ENCODE measurements at places on chromosomes 13 and 19. TPM values are rescaled to one million over a fixed set of nuclear protein-coding genes. Genes with fewer than 3 reads are reported as not detected.

GRCh38 chr13:23558675-23559536 is 11.3 kb upstream of the TNFRSF19 start:
- no peak for DNase-seq

DNA sequence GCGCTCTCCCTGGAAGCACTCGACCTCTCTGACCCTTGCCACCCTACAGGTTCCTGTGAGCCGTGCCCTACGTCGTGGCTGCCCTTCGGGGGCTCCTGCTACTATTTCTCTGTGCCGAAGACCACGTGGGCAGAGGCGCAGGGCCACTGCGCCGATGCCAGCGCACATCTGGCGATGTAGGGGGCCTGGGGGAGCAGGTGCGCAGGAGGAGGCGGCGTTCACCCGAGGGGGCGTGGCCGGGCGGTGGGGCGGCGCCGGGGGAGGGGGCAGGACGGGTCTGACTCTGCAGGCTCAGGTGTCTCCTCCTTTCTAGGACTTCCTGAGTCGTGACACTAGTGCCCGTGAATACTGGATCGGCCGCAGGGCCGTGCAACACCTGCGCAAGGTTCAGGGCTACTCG is 26.4 kb downstream of the CLEC4M start:
- DNase-seq, result no peak

PIK3R2 gene
- 14.8 TPM for total RNA-seq

ERICH6B gene
- total RNA-seq, result not detected

KANK3 gene
- 7.2 TPM for total RNA-seq

SELENOV gene
- not detected for total RNA-seq

DNA sequence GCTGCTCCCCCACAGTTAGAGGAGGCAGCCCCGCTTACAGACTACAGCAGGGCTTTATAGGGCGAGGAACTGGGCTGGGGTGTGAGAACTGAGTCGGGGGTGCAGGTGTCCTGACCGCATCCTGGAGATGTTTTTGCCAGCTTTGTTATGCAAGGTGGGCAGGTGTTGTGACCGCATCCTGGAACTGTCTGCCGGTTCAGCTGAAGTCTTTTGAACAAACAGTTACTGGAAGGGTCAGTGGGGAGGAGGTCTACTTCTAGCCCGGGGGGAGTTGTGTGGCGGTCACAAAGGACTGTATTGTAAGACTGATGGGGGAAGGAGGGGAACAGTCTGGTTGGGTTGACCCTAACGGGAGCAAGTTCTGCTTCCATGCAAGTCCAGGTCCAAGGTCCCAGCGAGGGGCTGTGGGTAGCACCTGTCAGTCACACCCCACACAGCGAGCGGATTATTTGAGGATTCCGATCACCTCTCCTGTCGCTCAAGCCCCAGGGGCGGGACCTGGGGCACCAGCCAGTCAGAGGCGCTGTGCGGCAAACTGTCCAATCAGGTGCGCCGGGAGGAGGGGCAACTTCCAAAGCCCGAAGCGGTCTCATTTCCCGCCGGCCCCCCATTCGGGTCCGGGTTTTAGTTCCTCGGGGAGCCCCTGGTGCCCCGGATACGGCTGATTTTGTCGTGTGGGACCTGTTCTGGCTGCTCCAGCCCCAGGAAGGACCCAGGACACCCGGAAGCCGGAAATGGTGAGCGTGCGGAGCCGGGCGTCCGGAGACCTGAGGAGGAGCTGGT is at the start of gene ZNF101:
Gene ZNF101, plus strand, starts transcription at position 610 of the 783 bp plus-strand sequence. Its CDS starts 125 bp downstream, at position 735.
- peak; percentile 93 for DNase-seq

GARIN5A gene
- total RNA-seq, result 1.8 TPM

IGFLR1 gene
- 30.8 TPM for total RNA-seq

CELF5 gene
- total RNA-seq, result 0.18 TPM

DNA sequence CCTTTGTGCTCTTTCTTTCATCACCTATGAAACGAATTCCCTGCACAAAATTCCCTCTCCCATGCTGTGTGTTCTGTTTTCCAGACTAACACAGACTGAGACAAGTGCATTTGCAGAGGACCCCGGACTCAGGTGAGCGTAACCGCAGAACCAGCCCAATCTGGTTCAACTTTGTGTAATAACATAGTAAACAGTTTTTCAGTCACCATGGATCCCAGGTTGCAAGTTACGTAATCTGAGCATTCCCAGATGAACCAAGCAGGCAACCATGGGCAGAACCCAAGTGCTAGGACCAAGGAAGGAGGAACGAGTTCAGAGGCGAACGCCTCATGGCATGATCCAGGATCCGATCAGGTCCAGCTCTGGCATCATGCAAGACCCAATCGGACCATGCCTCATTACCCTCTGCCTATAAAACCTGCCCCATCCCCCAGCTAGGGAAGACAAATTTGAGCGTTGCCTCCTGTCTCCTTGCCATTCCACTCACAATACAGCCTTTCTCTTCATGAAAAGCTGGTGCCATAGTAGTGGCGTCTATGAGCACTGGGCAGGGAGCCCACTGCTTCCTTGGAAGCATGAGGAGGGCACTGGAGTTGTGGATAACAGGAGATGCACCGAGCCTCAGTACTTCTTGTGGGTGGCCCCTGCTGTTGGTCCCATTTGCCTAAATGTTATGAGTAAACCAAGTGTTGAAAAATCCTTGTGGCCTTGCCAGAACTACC is 107.6 kb downstream of the ABCC4 start:
- DNase-seq, result peak; percentile 55

CCDC70 gene
- not detected for total RNA-seq

LRRC8E gene
- total RNA-seq, result 4.3 TPM

FFAR3 gene
- total RNA-seq, result not detected

All from left lobe of liver (tissue), 2 donors.